ENCODE measurements at places on chromosomes 6 and 20.
A peak's percentile ranks its signal among the peaks of the same experiment; 100 is the strongest.

GRCh38 chr6:46921731-46922130 lies at the start of gene ADGRF5:
Gene ADGRF5 (minus strand): TSS chr6:46921938. CDS start chr6:46906762, 15,176 bp downstream.
- no peak for DNase-seq

DNA sequence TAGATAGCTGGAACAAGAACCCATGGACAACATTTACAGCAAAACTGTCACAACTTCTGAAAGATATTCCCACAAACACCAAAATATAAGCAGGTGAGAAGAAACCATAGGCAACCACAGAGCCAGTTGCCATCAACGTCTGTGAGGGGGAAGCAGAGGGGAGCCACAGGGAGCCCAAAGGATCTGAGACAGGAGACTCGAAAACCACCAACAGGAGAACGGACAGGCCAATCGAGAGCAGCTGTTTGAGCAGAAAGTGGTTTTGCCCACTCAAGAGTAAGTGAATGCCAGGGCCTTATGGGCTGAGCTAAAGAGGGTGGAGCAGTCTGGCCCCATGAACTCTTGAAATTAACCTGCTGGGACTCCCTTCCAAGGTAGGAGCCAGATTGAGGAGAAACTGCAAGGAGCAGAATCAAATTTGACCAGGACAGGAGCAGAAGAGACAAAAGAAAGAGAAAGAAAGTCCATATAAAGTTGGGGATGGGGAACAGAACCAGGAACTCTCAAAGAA lies 195.4 kb downstream of the ANKRD60 start:
- DNase-seq, result no peak

GRCh38 chr6:168384045-168385036 lies 56.6 kb upstream of the SMOC2 start:
- DNase-seq, result no peak

GRCh38 chr20:41874658-41875057 lies 256.5 kb upstream of the CHD6 start:
- no peak for DNase-seq

GRCh38 chr6:139732451-139732850 lies 358.0 kb upstream of the CITED2 start:
- DNase-seq, result no peak

- no peak for DNase-seq
Observed at GRCh38 chr20:23090147-23090546, 4.0 kb upstream of the CD93 start.

- DNase-seq, result no peak
Observed at GRCh38 chr6:163120223-163120622, 294.3 kb upstream of the QKI start.

- no peak for DNase-seq
Observed at GRCh38 chr6:146543940-146544615, 445 bp downstream of the RAB32 start.

- no peak for DNase-seq
Observed at GRCh38 chr20:19817017-19817416, 59.0 kb downstream of the RIN2 start.

DNA sequence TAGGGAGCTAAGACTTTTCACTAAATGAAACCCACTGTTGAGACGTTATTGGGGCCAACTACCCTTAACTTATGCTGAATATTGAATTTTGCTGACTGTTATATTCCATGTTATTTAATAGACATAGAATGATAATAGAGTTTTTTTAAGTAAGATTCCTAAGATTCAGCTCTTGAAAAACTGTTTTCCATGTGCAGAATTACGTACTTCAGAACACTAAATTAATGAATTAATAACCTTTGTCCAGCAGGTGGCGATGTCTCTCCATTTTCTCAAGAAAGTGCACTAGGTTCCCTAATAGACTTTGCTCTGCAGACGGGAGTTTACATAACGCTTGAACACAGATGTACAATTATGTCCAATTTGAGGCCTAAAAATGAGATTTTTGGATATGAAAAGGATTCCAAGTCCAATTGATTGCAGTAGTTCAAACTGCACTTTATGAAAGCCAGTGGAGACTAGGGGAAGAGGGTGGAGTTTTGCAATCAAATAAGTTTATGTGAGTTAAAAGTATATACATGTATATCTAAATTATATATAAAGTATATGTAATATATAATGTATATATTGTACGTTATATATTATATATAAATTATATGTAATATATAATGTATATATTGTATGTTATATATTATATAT lies 282.1 kb downstream of the UST start:
- peak; percentile 79 for DNase-seq

- DNase-seq, result no peak
Observed at GRCh38 chr6:72132427-72132826, 246.1 kb downstream of the RIMS1 start.

GRCh38 chr6:89035252-89036101 lies 45.1 kb upstream of the PNRC1 start:
- DNase-seq, result no peak

All from DMS153 (cell line).